ENCODE measurements at places on chromosomes 6 and 20.

DNA sequence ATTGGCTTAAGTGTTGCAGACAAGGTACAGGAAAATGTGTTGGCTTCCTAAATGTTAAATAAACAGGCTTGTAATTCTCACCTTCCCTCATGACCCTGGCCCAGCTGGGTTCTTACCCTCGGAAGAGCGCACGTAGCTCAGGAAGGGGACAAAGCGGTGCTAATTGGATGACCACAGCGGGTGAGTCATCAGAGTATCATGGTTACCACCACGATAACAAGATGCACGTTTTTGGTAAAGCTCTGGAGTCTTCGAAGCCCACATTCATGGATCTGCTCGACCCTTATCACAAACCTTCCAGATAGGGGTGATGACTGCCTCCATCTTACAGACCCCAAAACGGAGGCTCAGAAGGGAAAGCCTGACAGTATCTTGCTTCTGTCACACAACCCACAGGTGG, 32.8 kb downstream of the APCDD1L start:
- DNase-seq: no peak

DNA sequence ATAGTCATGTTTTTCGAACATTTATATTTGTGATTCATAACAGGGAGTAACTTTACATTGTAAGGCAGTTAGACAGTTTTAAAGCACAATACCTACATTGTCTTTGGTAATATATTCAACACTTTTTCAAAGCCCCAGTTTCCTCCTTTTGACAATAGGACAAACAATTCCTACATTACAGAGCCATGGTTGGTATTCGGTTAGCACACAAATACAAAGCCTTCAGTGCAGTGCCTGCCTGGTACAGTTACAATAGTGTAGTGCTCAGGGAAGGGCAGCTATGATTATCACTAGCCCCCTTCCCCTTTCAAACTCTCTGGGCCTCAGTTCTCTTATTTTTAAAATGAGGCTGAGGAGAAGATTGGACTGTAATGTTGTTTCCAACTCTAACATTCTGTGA, 207.8 kb downstream of the TPBG start:
- DNase-seq: no peak

DNA sequence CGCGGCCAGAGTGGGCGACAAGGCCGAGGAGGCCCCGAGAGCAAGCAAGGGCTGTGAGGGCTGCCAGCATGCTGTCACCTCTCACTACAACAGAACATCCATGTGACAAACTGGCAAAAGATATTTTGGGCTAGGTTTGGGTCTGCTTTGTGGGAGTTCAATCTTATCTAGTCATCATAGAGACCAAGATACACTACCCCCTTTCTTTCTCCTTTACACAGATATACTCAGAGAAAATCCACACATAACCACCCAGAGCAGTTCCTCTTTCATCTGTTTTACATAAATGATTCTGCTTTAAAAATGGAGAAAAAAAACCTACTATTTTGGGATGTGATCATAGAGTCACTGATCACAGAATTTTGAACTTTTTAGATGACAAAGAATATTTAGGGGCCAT, 16.8 kb downstream of the SOX4 start:
- no peak for DNase-seq

- DNase-seq: no peak
These were observed 27.0 kb upstream of the TBC1D7 start for GRCh38 chr6:13355043-13355945.

- DNase-seq: no peak
These were observed 30.4 kb upstream of the CD93 start for GRCh38 chr20:23116311-23117089.

Data from large intestine (tissue), 12 donors.